Midbrain (tissue), 1 donor: ENCODE measurements at places on chromosomes 3 and 15.

GRCh38 chr3:30640851-30641250, 34.5 kb downstream of the TGFBR2 start:
- DNase-seq, result no peak

GRCh38 chr15:90400759-90401314, 12.8 kb downstream of the IQGAP1 start:
- no peak for DNase-seq

DNA sequence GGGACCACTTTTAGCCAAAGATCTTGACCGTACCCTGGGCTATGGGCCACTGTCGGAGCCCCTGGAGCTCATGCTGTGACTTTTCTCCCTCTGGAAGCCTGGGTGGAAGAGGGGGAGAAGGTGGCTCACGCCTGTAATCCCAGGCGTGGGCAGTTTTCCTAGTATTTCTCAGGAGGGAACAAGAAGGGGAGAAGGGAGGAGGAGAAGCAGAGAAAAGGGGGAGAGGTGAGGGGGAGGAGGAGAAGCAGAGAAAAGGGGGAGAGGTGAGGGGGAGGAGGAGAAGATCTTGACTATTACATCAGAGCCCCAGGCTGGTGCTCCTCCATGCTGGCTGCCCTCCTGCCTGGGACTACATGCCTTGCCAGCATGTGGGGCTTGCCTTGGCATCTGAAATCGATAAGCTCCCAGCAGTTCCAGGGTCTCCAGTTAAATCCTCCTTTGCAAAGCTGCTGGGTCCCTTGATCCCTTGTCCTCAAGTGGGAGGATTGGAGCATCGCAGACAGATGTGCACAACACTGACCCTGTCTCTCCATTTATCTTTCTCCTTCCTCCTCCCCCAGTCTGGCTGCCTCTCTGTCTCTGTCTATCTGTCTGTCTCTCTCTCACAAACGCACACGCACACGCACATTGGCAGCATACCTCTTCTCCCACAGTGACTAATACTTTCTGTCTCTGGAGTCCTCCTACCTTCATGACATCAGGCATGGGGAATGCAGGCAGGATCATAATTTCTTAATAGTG, 41.6 kb downstream of the MRAS start:
- peak; percentile 41 for DNase-seq

DNA sequence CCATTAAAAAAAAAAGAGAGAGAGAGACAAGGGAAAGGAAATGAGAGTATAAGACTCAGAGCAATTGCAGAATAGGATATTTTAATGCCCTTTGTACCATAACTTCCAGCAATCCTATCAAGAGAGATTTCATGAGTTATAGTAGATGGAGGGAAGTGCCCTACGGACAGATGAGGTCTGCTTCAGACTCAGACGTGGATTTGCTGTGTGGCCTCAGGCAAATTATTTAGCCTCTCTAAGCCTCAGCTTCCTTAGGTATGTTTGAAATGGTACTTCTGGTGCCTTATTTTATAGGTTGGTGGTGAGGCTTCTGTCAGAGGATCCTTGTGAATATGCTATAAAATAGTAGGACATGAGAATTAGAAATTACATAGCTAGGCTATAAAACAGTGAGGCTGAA, 448.2 kb downstream of the EDEM1 start:
- DNase-seq, result no peak

DNA sequence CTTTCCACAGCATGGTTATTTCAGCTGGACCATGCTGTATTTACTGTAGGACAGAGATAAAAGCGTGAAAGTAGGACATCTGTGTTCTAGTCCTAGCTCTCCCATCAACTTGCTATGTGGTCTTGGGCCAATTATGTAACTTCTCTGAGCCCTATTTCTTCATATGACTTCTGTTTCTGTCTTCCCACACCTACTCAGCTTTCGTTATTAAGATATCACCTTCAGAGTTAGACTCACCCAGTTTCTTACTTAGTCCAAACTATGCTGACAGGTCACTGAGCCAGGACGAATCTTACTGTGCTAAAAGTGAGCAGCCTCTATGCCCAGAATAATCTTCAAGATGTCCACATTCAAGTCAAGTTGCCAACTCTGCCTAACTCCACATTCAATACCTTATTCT, 283.7 kb downstream of the IL5RA start:
- no peak for DNase-seq

GRCh38 chr3:128082546-128082945, 30.3 kb downstream of the SEC61A1 start:
- no peak for DNase-seq

DNA sequence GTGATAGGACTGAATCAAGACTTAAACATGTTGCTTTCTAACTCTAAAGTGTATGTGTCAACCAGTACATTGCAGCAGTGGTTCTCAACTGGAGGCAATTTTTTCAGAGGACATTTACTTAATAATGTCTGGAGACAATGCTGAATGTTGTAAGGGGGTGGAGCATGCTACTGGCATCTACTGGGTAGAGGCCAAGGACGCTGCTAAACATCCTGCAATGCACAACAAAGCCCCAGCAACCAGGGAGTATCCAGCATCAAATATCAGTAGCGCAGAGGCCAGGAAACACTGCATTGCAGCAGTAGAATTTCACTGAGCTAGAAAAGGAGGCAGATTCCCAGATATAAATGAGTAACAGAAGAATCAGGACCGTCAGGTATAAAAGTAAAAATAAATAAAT, 79.8 kb upstream of the GRM7 start:
- no peak for DNase-seq

GRCh38 chr3:128322030-128323022, 144.4 kb downstream of the DNAJB8 start:
- DNase-seq, result peak; percentile 11

DNA sequence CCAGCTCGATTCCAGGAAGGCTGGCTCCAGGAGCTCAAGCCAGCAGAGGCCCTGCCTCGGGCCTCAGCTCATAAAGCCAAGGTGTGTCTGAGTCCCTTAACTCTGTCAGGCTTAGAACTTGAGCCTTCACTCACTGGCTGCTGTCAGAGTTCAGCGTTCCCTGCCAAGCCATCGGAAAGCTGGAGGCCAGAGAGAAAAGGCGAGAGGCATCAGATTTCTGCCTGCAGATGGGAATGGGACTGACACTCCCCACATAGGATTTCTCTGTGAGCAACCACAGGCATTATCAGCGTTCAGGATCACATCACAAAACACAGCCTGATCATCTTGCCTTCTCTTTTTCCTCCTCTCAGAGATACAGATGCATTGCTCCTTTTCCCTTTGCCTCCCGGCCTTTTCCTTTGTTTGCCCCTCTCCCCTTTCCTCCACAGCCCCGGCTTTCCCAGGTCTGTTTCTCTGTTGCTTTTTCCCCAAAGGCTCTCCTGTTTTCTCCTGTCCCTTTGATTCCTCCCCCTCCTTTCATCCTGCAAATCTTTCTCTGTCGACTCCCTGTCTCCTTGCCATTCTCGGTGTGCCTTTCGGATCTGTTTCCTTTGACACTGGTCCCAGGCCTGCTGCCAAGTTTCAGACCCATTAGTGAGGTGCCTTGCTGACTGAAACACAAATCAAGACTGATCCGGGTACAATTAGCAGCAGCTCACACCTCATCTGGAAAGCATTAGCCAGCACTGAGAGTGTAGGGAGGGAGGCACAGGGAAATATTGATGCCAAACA, 44.5 kb upstream of the BOC start:
- peak; percentile 39 for DNase-seq

DNA sequence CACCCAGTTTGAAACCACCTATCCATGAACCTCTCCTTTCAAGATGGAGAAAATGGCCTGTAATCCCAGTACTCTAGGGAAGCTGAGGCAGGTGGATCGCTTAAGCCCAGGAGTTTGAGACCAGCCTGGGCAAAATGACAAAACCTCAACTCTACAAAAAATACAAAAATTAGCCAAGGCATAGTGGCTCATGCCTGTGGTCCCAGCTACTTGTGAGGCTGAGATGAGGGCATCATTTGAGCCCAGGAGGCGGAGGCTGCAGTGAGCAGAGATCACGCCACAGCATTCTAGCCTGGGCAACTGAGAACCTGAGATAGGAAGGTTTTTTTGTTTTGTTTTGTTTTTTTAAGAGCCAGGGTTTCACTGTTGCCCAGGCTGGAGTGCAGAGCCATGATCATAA, 5.4 kb downstream of the TKT start:
- no peak for DNase-seq

GRCh38 chr3:42654331-42655201, 1.1 kb downstream of the ZBTB47 start:
- DNase-seq, result peak; percentile 84

DNA sequence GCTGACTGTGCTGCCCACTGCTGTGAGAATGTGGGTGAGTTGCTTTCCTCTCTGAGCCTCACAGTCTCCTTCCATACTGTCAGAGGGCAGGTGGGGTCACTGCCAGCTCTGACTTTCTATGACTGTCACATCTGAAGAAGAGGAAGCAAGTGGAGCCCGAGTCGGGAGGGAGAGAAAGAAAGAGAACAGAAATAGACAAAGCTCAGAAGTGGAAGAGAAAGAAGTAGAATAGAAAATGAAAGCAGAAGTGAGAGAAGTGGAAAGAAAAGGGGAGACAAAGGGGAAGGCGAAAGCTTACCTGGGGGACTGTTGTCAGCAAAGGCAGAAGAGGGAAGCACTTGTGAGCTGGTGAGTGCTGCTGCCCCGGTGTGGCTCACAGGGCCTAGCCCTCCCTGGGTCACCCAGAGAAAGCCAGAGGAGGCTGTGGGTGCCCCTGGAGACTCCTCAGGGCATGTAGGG, 57.9 kb downstream of the EPHB1 start:
- no peak for DNase-seq

GRCh38 chr15:62957130-62957529, 85.4 kb upstream of the TPM1 start:
- DNase-seq, result no peak

GRCh38 chr3:8981700-8982099, 18.4 kb upstream of the RAD18 start:
- no peak for DNase-seq

- DNase-seq, result no peak
Measured at GRCh38 chr3:158407844-158408517, 163.0 kb upstream of the MLF1 start.

DNA sequence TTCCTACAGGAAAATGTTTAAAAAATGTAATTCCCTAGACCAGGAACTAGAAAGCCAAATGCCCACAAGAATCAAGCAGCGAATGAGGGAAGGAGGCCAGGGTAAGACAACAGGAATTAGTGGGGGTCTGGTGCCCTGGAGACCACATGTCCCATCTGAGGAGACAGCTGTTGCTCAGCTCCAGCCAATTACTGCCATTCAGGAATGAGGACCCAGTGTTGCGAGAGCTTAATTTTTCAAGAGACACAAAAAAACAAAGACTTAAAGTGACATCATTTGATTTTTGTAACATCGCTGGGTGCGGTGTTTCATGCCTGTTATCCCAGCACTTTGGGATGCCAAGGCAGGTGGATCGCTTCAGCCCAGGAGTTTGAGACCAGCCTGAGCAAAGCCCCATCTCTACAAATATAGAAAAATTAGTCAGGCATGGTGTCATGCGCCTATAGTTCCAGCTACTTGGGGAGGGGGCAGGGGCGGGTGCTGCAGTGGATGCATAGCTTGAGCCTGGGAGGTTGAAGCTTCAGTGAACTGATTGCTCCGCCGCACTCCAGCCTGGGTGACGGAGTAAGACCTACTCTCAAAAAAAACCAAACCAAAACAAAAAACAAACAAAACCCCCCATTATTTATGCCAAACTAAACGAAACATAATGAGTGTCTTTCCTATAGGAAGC, 52.8 kb upstream of the LRIG1 start:
- DNase-seq, result no peak

GRCh38 chr15:74122403-74123130, 7.8 kb upstream of the ISLR2 start:
- DNase-seq, result no peak

- DNase-seq, result no peak
Measured at GRCh38 chr3:101065962-101066361, 72.7 kb upstream of the ABI3BP start.

DNA sequence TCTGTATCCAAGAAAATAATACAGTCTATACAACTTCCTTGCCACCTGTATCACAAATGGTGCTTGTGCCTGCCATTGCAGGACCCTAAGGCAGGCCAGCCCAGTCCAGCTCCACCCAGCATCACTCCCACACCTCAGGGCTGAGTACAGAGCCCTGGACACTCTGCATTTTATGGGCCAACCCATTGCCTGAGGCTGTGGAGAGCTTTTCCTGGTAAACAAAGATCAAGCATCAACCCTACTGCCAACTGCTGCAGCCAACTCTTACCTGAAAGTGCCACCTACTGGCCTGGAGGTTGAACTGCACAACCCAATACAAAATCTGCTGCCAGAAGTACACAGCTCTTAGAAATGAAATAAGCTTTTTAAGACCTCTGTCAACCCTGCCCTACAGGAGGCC, 1082.2 kb downstream of the NAALADL2 start:
- peak; percentile 23 for DNase-seq

DNA sequence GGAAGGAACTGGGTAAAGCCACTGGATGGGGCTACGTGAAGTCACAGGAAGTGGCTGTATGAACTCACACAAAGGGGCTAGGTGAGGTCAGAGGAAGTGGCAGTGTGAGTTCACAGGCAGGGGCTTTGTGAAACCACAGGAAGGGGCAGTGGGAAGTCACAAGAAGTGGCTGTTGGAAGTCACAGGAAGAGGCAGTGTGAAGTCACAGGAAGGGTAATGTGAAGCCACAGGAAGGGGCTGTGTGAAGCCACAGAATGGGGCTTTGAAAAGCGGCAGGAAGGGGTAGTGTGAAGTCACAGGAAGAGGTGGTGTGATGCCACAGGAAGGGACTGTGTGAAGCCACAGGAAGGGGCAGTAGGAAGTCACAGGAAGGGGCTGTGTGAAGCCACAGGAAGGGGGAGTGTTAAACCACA, 34.6 kb downstream of the GASK1A start:
- no peak for DNase-seq

- DNase-seq, result no peak
Measured at GRCh38 chr3:177680472-177680821, 483.2 kb upstream of the TBL1XR1 start.

- DNase-seq, result no peak
Measured at GRCh38 chr3:16349986-16350596, 85.1 kb downstream of the OXNAD1 start.

DNA sequence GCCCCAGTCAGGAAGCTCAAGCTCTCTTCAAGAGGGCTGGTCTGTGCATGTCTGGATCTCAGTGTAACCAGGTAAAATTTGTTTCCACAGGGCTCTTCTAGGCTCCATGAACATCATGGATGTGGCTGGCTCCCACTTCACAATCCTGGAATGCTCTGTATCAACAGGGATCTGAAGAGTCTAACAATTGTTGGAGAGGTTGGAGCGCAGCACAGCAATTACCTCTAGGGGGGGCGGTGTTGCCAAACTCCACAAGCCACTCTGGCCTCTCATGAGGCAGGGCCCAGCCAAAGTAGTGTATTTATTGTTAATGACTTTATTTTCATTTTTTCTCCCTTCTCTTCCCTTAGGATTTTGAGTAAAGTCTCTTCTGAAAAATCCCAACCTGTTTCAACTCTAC, 6.1 kb upstream of the EIF2B5 start:
- no peak for DNase-seq

- DNase-seq, result no peak
Measured at GRCh38 chr15:92619145-92620101, 36.2 kb downstream of the FAM174B start.

GRCh38 chr3:50336452-50337174, 4.0 kb downstream of the RASSF1 start:
- no peak for DNase-seq

- DNase-seq, result peak; percentile 29
Measured at GRCh38 chr3:151156618-151157216, 46.3 kb downstream of the GPR171 start.
